ENCODE measurements at places on chromosomes 16 and 17.
A peak's percentile ranks its signal among the peaks of the same experiment; 100 is the strongest.

- DNase-seq = no peak
These were observed 346.2 kb downstream of the FOXL1 start for GRCh38 chr16:86924537-86924936.

- no peak for DNase-seq
These were observed 10.8 kb downstream of the NGFR start for GRCh38 chr17:49505854-49506253.

DNA sequence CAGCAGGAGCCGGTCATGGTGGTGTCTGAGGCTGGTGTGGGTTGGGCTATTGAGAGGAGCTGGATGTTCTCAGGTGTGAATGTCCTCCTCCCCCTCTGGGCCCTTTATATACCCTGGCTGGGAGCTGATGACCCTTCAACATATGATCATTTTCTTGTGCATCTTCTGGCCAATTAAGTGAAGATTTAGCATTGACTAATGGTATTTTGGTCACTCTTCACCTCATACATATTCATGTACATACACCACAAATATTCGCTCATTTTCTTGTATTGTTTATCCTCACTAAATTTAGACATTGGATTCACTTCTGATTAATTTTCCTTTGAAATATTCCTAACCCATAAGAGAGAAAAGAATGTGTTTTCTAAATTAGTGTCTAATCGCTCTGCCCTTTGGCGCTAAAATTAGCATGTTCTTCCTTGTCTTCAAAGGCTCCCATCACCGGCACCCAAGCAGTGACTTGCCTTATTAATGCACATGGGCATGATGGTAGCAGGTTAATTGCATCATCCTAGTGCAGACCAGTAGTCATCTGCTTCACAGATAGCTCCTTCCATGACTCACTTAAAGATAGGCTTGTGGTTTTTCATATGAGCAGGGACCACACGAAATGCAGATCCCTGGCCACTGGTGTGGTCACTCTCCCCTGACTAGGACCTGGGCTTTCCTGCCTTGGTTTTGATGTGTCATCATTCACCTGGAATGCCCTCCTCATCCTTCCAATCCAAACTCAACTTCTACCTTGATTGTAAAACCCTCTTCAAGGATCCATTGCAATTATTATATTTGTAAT lies at the start of gene KRTAP2-4:
KRTAP2-4 (minus strand) TSS at position 51 of the 796 bp plus-strand sequence; CDS start at position 17, 34 bp downstream.
- DNase-seq = no peak

GRCh38 chr17:20216853-20217252 lies 207.7 kb downstream of the SPECC1 start:
- DNase-seq = no peak

DNA sequence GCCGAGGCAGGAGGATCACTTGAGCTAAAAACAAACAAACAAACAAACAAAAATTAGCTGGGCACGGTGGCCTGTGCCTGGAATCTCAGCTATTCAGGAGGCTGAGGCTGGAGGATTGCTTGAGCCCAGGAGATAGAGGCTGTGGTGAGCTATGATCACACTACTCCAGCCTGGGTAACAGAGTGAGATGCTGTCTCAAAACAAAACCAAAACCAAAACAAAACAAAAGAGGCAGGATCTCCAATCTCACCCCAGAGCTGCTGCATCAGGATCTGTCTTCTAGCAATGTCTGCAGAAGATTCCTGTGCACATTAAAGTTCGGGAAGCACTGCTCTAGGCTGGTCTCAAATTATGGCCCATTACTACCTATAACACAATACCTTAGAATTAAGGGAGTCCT lies 43.1 kb downstream of the MAP2K6 start:
- DNase-seq = no peak

DNA sequence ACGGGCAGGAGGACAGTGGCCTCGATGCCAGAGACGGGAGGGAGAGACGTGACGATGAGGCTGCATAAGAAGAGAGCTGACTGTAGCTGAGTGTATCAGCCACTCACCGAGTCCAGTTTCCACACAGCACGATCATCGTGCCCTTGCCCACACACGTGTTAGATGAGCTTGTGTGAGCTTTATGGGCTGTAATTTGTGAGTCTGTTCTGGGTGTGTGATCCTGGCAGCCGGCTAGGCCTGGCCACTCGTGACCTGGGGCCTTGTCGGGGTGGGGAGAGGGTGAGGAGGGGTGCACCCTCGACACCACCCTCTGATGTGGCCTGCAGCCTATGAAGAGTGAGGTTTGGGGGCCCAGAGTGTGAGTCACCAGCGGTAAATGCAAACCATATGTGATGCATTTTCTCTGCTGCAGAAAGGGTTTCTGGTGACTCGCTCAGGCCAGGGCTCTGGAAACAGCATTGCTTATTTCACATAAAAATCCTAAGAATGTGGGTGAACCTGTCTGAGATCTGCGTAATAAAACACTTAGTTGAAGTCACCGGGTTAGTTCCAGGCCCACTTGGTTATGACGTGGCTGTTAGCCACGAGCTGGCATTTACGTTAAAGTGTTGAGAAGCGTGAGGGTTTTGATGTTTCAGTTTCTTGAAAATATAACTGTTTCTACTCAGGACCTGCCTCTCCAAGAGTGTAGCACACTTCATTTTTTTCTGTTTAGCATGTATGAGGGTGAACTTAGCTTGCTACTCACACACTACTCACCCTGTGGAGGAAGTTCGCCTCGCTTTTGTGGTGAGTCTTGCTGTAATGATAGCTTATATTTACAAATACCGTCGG lies 4.2 kb downstream of the METRNL start:
- DNase-seq = no peak

DNA sequence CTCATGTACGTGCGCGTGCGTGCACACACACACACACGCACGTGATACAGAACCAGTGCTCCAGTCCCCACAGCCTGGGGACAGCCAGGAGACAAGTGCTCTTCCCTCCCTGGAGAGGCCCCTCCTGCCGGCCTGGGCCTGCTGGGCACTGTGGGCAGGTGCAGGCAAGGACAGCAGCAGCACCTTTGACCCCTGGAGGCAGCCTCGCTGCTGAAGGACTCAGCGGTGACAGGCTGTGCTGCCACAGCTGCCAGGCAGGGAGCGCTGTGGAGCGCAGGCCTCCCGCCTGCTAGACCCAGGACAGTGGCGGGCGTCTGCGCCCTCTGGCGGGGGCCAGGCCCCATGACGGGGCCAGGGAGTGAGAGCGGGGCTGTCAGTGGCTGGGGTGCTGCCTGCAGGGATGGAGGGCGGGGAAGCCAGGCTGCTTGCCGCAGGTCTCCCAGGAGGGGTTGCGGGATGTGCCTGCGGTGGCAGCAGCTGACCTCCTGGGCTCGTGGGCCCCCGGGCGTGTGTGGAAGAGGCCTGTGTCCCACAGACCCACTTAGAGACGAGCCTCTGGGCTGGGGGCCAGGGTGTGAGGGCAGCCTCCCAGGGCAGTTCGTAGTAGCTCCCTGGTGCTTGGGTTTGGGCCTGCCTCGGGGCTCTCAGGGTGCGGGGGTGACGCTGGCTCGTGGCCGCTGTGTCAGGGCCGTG lies 63.5 kb upstream of the PVALEF start:
- peak; percentile 80 for DNase-seq

- DNase-seq = peak; percentile 65
These were observed 23.1 kb downstream of the ATP2C2 start for GRCh38 chr16:84391151-84392030.

DNA sequence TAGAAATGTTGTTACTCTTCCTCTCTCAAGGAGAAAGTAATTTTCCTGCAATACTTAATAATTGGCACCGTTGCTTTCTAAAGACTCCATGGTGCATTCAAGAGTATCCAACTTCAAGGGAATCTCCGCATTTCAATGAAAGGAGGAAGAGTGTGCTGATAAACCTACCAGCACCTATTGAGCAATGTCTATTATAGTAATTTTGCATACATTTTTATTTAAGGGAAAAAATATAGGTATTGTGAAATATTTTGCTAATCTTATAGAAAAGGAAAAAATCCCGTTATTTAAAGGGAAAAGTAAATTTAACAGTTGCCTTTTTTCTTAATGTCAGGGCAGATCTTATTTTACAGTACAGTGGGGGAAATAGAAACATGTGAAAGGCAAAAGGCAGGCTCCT lies 1.1 kb upstream of the TMEM106A start:
- no peak for DNase-seq

DNA sequence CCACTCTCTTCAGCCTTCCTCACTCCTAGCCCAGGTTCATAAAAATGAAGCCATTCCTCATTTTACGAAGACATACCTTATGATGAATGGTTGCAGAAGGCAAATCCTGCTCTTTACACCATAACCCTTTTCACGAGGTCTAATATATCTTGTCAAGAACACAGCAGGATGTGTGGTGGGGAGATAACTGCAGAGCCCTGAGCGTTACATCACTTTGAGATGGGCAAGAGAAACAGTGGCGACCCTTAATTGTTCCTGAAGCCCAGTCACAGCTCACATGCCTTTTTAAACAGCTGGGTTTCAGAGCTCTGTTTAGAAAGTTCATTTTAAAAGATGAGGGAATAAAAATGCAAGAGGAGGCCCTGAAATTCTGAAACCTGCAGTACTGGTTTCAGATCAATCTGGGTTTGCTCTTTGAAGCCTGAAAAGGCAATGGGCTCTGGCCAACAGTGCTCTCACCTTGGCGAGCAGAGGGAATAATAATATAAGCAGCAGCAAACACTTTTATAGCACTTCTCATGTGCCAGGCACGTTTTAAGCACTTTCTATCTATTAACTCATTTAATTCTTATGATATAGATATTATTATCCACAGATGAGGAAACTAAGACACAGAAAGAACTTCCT lies 2.9 kb downstream of the FAM117A start:
- no peak for DNase-seq

- no peak for DNase-seq
These were observed 584 bp downstream of the PHOSPHO1 start for GRCh38 chr17:49229805-49230600.

GRCh38 chr16:13630374-13630773 lies 289.6 kb upstream of the ERCC4 start:
- peak; percentile 72 for DNase-seq

- no peak for DNase-seq
These were observed 25.9 kb downstream of the PITPNM3 start for GRCh38 chr17:6530324-6530920.

GRCh38 chr16:17227278-17227677 lies 243.5 kb downstream of the XYLT1 start:
- no peak for DNase-seq

DNA sequence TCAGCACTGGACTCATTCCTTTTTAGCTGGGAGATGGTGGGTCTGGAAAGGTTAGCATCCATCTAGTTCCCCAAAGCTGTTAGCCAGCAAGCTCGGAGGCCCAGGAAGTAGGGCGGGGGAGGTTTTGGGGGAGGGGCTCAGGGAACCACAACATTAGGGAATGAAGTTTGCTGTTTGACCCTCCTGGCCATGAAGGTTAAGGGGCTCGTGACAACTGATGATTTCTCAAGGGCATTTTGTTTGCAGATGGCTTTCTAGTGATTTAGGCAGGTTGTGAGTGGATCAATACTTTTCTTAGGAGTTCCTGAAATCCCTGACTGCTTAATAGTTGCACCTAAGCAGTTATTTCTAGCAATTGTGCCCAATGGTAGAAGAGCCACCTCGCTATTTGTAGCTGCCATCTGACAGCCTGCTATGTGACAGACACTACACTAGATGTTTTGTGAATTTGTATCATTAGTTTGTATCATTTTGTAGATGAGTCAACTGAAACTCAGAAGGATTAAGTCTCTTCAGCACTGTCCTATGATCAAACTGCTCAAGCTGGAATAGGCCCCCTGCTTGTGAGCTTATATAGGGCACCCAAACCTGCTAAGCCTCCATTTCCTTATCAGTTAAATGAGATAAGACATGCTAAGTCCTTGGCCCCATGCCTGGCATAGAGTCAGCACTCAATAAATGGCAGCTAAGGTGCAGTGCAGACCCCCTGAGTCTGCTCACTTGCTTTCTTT lies 146.4 kb downstream of the IRX3 start:
- DNase-seq = no peak

GRCh38 chr16:28140788-28141618 lies 70.8 kb downstream of the XPO6 start:
- no peak for DNase-seq

- no peak for DNase-seq
These were observed 56.9 kb upstream of the MRTFB start for GRCh38 chr16:14014284-14014625.

DNA sequence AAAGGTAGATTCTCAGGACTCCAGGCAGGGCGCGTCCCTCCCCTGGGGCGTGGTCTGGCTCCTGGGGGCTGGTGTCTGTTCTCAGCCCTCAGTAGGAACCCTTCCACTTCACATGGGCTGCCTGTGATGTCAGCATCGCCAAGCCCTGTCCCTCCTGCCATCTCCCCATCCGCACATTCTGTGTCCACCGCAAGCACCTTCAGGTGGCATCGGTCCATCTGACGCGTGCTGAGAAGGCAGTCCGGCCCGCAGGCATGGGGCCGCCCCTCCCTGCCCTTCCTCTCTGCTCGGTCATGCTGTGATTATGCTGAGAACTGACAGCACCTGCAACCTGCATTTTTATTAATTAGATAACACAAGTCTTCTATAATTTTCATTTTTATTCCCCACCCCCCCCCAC lies 12.7 kb upstream of the DNAH17 start:
- DNase-seq = no peak

DNA sequence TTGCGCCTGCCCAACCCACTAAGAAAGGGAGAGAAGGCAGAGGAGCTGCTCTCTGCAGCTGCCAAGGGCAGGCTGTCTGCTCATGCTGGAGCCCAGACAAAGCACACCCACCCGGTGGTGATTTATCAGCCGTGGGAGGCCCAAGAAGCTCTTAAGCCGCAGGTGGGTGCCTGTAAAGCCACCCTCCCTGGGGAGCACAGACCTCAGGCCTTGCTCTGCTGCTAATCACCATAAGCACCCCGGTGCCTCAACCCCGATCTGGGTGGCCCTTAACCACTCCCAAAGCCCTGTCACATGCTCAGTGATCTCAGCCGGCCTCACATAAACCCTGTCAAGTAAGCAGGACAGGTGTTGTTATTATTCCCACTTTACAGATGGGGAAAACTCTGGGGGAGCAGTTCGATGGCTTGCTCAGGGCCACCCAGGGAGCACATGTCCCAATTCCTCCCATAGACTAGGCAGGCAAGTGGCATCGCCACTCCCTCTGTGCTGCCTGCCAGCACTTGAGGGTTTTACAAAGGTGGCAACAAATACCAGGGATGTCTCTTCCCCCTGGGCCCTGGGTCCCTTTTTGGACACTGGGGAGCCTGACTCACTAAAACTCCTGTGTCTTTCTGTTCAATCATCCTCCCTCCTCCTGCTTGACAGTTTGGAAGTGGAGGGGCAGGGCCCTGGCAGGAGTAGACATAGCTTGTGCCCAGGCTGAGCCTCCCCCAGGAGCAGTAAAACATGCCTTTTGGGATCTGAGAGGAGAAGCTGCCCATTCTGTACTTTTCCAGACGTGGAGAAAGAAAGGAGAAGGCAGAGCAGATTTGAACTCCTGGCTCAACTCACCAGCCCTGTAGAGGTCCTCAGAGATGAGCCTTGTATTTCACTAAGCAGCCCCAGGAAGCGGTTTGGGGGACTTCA lies 299.3 kb downstream of the SOX9 start:
- DNase-seq = no peak

- no peak for DNase-seq
These were observed 212.1 kb upstream of the TNRC6C start for GRCh38 chr17:77746393-77746792.

DNA sequence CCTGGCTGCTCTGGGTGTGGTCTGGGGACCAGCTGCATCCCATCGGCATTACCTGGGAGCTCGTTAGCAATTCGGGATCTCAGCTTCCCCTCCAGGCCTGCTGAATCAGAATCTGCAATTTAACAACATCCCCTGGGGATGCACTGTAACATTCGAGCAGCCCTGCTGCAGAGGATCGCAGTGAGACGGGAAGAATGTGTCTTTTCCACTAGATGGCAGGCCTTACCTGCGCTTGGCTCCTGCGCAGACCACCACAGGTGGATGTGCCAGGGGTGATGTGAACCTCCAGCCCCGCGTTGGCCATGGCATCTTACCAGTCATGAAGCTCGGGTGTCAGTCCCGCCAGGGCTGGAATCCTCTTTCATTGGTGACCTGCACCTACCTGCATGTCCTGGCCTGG lies 209.9 kb downstream of the PRKCB start:
- DNase-seq = no peak
